ENCODE measurements at places on chromosomes 6 and 20.

DNA sequence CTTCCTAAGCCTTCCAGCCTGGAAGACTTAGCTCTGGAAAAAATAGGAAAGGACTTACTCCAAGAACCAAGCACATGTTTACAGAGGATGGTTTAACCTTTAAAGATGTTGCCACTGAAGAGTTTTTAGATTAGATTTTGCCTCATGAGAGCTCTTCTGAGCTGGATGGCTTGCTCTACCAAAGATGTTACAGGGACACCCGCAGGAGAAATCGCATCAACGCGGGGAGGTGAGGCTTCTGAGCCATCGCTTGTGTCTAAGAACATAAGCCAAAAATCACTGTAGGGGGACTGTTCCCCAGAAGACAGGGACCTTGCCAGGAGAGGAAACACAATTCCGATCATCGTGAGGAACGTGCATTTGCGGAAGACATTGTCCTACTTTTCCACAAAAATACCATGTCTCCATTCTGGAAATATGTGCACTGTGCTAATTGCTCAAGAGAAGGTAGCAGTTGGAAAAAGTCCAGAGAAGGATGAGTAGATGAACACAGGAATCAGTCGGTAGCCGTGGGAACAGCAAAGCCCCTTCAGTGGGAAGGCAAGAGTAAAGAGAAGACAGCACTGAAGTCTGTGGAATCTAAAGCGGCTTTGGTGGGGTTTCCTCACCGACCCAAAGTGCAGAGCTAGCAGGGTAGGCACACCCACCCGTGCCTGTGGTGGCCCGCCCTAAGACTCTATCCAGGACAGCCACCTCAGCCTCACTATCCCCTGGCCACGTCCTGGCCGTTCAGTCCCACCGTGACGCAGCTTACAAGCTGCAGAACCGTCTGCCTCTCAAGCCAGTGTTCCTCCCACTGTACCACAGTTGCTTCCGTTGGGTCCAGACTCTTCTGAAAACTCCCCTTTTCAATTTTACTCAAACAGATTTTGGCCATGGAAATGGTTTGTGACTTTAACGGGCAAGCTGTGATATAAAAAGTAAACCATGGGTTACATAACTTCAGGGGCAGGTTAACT lies 334.8 kb downstream of the NRN1 start:
- ATAC-seq, result peak; percentile 53

DNA sequence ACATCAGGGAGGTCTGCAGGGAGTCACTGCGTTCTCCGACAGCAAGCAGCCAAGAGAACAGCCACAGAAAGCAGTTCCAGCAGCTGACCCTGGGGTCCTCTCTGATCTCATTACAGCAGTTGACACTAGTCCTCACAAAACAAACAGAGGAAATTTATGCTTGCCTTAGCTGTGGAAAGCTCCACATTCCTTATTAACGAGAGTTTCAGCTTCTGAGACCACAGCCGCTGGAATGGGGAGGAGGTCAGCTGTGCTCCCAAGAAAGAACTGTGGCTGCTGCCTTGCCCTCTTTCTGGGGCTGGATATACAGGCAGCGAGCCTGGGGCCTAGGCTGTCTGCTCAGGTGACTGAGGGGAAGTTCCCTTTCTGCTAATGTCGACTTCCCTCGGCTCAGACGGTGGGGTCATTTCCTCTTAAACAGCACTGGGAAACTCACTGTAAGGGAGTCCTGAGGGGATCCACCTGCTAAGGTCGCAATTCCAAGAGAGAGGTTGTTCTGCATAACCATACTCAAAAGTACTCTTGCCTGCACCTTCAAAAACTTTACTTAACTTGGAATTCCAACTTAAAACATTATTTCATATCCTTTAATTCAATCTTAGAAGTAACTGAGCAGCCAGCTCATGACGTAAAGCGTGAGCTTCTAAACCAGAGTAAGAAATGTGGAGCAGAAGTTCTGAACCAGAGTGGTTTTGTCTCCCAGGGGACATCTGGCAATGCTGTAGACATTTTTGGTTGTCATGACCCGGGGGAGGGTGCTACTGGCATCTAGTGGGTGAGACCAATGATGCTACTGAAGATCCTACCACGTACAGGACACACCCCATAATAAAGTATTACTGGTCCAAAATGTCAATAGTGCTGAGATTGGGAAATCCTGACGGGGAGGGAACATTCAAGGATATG lies 80.3 kb downstream of the BACH2 start:
- ATAC-seq, result no peak

DNA sequence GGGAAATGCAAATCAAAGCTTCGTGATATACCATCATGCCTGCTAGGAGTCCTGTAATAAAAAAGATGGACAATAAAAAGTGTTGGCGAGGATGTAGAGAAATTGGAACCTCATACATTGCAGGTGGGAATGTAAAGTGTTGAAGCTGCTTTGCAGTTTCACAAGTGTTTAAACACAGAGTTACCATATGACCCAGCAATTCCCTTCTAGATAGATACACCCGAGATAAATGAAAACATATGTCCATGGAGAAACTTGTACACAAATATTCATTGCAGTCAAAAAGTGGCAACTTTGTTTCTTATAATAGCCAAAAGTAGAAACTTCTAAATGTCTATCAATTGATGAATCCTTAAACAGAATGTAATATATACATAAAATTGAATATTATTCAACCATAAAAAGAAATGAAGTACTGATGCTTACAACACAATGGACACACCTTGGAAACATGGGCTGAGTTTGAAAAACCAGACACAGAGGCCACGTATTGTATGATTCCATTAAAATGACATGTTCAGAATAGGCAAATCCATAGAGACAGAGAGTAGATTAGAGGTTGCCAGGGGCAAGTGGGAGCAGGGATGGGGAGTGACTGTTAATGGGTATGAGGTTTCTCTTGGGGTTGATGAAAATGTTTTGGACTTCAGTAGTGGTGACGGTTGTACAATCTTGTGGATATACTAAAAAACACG lies 20.8 kb upstream of the ERVFRD-1 start:
- no peak for ATAC-seq

DNA sequence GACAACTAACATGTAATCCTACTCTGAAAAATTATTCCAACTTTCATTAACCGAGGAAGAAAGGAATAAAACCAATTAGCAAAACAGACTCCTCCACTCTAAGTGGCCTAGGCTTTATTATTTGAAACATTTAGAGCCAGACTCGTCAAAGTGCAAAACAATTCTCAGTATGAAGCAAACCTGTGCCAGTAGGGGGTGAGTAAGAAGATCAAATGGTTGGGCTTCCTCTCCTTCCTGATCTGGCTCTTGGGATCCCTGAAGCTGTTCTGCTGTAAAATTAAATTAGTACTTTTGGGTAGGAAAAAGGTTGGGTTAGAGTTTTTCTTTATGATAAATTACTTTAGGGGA lies 177.6 kb upstream of the MAN1A1 start:
- no peak for ATAC-seq

Data from gastroesophageal sphincter (tissue), 4 donors.